ENCODE measurements at places on chromosomes 12 and 14.

- DNase-seq, result no peak
Measured at GRCh38 chr14:99677231-99678140, 6.6 kb upstream of the CYP46A1 start.

GRCh38 chr14:36056845-36057244 is 119.7 kb downstream of the PTCSC3 start:
- no peak for DNase-seq

- no peak for DNase-seq
Measured at GRCh38 chr14:32352631-32353030, 23.5 kb downstream of the AKAP6 start.

DNA sequence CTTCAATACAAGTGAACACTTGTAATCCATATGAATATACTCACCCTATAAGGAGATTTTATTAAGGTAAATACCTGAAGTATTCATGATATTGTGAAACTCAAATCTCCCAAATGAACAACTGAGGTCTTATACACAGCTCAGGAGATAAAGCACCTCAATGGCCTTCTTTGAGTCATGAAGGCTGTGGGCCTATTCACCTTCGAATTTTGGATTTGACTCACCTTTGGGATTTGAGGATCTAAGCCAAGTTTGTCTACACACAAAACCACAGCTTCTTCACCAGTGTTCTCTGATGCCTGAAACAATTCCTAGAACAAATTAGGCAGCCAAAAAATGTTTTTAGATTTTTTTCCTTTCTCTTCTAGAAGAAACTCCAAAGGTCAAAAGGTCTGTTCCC is 194.1 kb downstream of the NUAK1 start:
- DNase-seq, result no peak

- DNase-seq, result no peak
Measured at GRCh38 chr14:53709381-53709780, 247.2 kb downstream of the BMP4 start.

GRCh38 chr14:79515158-79515557 is 696.1 kb downstream of the DIO2 start:
- DNase-seq, result no peak

DNA sequence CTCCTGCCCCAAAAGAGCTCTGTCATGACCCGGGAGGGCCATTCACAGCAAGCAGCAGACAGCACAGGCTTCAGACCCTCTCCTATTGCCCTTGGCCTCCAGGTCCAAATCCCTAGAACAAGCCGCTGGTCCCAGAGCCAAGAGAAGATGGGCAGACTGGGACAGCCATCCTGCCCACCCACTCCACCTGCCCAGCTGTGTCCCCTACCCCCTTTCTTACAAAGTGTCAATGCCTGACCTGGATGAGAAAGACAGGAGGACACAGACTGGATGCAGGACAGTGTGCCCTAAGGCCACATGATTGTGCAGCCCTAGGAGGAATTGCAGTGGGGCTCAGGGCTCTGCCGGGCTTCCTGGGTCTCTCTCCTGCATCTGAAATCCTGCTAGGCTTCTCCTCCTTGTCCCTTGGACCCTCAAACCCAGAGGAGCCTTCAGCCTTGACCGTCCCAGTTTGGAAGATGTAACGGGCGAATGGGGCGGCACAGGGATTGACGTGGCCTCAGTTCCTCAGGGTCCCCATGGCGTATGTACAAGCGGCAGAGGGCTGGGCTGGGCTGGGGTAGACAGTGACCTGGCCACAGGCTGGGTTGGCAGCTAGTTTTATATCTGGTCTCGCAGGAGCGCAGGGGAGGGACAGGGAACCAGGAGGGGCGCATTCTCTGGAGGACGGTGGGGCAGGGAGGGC is 27.1 kb upstream of the BCDIN3D start:
- no peak for DNase-seq

DNA sequence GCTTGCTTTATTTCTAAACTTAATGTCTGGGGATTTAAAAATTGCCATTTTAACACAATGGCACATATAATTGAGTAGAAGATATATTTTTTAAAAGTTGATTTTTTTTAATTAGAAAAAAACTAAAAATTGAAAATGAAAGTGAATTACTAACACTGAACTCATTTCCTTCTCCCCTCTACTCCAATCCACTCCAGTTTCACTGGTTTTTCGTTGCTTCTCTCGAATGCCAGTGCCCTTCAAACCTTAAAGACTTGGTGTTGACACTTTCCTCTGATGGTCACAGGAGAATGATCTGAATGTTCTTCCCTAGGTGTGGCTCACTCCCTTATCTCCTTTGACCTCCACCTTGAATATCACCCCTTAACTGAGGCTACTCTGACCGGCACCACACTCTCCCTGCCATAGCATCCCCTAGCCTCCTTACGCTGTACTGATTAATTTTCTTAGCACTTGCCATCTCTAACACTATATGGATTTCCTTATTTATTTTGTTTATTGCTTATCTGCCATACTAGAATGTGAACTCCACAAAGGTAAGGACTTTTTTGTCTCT is 107.1 kb downstream of the LIN7A start:
- no peak for DNase-seq

GRCh38 chr12:9118158-9118557 is 2.4 kb upstream of the A2M start:
- DNase-seq, result no peak

DNA sequence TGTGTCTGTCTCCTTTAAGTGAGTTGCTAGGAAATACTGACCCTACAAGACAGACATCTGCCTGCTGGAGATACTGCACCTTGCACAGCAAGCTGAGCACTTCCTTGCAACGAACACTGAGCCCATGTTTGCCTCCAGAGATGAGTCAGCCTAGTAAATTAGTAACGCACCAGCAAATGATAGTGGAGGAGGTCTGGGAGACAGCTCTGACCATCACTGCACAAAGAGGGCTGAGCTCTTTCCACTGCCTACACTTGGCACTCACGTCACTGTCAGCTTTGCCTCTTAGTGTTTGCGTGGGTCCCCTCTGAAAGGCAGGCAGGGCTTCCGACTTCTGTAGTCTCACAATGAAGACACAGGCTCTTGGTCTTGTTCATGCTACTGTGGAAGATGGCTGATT is 109.0 kb downstream of the APAF1 start:
- DNase-seq, result peak; percentile 60
